Stimulated activated CD4-positive, alpha-beta T cell treated with anti-CD3 and anti-CD28 coated beads, TNF-alpha, amount 100 ng/mL, for 4 hours (primary cell): ENCODE measurements at places on chromosomes 7 and 10.
A peak's percentile ranks its signal among the peaks of the same experiment; 100 is the strongest.

GRCh38 chr10:15433850-15434537, 62.9 kb upstream of the FAM171A1 start:
- no peak for DNase-seq

DNA sequence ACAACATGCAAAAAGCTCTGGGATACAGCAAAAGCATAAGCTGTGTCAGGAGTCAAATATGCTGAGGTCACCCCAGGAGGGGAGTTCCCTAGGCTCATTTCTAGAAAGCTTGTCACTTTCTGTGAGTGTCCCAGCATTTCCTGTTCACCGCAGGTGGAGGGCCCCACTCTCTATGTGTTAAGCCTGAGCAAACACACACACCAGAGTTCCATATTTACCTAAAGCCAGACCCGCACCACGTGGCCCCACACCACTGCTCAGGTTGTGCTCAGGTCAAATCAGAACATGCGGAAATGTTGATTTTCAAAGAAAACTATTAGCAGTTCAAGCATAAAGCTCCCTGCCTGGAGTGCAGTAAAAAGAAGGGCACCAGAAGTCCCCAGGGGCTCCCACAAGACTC, 259.6 kb upstream of the PPP2R2D start:
- no peak for DNase-seq

DNA sequence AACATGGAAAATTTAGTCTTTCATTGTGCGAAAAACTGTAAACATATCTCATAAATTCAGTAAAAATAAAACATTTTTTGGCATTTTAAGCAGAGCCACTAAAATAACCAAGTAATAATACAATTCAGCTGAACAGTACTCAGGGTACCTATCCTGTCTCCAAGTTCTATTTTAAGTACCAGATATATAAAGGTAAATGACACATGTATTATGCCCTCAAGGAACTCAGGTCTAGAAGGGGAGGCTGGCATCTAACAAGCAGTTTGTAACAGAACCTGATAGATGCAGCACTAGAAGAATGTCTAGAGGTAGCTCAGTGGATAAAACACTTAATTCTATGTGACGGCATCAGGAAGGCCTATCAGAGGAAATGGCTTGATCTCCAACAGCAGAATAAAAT, 112.2 kb downstream of the CRPPA start:
- DNase-seq = no peak

- DNase-seq = no peak
These were observed 74.6 kb downstream of the PAXIP1 start for GRCh38 chr7:154928136-154929005.

GRCh38 chr7:93298671-93299070, 66.5 kb downstream of the VPS50 start:
- no peak for DNase-seq

DNA sequence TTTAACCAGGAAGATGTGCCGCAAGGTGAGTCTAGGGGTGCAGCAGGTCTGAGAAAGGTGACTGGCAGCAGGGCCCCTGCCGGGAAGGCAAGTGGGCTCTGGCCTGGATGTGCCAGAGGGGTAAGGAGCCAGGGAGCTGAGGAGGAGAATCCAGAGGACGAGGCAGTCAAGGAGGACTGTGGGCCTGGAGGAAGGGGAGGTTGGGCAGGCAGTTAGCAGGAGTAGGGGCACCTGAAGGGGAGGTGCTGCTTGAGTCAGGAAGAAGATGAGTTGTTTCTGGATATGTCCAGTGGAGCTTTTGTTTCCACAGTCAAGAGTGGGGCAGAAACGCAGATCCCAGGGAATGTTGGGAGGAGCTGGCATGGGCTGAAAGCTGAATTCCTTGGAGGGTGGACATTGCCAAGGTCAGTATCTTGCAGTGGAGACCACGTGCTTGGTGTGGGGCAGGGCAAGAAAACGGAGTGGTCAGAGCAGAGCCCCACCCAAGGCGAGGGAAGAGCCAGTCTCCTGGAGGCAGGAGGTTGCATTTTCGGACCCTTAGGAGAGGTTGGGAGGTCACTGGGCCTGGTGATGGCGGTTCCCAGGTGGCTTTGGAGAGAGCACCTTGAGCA, 34.0 kb downstream of the MINDY4 start:
- DNase-seq = no peak

- DNase-seq = no peak
These were observed 2.1 kb downstream of the ST8SIA6 start for GRCh38 chr10:17452060-17452841.

DNA sequence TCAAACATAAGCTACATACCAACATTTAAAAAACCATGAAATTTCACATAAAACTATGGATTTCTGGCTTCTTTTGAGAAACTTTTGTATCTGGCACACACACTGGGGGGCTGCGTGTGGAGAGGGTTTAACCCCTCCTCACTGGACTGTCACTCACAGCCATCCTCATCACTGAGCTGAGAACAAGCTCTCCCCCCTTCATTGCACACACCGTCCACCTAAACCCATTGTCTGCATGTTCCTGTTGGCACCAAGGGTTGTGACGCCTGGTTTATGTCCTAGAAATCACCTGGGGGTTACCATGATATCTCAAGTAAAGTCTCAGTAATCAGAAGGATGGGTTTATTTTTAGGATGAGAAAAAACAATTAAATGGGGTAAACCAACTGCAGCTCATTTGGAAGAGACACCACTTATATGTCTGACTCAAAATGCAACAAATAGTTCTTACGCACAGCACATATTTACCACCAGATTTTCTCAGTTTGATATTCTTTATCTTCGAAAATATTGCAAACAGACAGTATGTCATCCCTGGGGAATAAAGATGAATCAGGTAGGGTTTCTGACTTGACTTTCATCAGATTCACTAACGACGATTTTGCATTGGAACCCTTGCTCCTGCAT, 218.5 kb upstream of the KLF6 start:
- DNase-seq = no peak

DNA sequence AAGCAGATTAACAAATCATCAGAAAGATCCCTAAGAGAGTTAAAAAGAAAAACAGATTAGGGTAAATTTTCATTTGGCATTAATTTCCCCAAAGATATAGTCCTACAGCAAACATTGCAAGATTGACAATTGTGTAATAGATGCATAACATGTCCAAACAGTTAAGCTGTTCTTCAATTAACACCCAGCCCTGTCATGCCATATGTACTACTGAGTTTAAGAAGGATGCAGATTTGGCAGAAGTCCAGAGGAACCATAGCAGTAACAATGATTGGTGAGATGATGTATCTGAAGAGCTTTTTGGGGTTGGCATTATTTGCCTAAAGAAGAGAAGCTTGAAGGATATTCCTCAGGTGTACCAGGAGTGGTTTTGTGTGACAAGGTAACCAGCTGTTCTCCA, 287.6 kb downstream of the LRMDA start:
- no peak for DNase-seq

GRCh38 chr7:51029131-51029530, 246.4 kb upstream of the GRB10 start:
- DNase-seq = no peak

- DNase-seq = no peak
These were observed 31.7 kb upstream of the MCU start for GRCh38 chr10:72660220-72660619.

GRCh38 chr7:30965372-30965771, 1.6 kb downstream of the GHRHR start:
- no peak for DNase-seq

DNA sequence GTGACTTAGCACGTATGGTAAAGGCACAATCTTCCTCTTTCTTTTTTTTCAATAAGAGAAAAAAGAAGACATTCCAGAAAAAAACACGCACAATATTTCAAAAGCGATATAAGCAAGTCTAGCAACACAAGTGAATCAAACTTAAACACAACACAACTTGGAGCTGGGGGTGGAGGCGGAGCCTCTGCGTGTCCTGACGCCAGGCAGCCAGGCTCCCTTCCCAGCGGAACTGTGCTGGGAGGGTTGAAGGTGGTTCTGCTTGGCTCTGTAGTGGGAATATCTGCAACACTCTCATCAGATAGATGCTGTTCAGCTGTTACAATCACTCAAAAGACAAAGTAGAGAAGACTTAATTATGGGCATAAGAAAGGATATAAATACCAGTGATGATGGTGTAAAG, 211.4 kb downstream of the WDR37 start:
- DNase-seq = no peak

- DNase-seq = no peak
These were observed 119.7 kb downstream of the FAM53B start for GRCh38 chr10:124624466-124624865.

- DNase-seq = no peak
These were observed 15.4 kb upstream of the HIBADH start for GRCh38 chr7:27677912-27678612.

GRCh38 chr7:139360948-139361307, 1.2 kb downstream of the LUC7L2 start:
- no peak for DNase-seq

- DNase-seq = no peak
These were observed 82.6 kb downstream of the CUBN start for GRCh38 chr10:17046989-17047388.

DNA sequence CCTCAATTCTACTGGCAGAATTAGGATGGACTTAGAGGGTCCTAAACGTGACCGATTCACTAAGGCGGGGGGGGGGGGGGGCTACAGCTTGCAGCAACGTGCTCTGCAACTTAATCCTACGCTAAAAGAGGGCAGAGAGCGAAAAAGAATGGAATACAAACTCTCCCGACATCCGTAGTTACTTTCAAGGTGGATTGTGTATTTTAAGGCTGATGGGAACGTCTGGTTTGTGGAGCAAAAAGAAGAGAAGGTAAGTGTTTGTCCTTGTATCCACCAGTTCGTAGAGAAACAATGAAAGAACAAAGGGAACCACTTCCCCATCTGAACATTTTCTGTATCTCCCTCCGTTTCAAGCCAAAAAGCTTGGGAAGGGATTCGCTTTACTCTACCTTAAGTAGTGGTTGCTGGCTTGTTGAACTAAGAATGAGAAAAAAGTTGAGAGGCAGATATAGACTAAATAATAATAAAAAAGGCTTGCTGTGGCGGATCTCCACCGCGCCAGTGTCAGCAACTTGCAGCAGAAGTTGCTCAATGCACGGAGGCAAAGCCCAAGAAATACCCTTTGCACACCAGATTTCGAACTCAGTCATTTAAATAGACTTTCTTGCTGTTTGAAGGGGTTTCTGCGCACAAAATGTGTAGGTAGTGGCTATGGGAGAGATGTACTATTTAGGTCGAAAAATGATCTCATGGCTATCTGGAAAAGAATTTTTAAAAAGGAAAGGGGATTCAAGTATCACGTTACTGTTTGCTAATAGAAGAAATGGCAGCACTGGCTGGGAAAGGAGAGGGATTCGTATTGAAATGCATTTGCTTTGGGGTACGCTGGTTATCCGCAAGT, 736 bp downstream of the SKIDA1 start:
- no peak for DNase-seq

- DNase-seq = no peak
These were observed 163.1 kb downstream of the ADK start for GRCh38 chr10:74314166-74314565.

- DNase-seq = no peak
These were observed 16.0 kb downstream of the DGKB start for GRCh38 chr7:14886533-14886932.

DNA sequence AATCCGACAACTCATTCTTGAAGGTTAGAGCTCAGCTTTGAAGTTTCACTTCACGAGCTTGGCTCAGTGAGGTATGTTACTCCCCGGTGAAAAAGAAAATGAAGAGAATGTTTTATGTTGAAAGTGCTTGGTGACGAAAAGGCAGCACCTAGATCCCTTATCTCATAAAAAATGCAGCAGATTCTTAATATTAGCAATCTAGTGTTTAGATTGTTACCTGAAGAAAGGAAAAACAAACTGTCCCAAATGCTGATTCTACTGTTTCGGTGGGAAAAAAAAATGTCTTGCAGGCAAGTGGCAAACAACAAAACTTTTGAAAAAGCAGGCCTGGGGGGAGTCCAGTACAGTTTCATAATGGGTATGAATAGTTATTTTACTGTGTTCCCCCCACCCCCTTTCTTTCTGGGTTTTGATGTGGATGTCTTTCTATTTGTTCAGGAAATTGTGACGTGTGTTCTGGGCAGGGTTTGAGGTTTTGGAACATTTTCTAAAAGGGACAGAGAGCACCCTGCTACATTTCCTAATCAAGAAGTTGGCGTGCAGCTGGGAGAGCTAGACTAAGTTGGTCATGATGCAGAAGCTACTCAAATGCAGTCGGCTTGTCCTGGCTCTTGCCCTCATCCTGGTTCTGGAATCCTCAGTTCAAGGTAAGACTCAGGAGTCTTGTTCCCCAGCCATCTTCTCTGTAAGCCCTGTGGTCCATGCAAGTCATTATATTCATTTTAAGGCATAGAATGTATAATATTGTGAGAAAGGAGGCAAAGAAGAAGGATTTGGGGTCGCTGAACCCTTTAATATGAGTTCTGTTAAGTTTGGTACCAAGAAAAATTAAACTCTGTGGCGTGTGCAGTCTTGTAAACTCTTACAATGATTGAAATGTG, at the start of gene SRGN:
Gene SRGN (plus strand): TSS at position 514 of the 881 bp plus-strand sequence. CDS start 55 bp downstream, at position 569.
- peak; percentile 53 for DNase-seq

- DNase-seq = no peak
These were observed 38.3 kb downstream of the ARL4A start for GRCh38 chr7:12725575-12726316.

DNA sequence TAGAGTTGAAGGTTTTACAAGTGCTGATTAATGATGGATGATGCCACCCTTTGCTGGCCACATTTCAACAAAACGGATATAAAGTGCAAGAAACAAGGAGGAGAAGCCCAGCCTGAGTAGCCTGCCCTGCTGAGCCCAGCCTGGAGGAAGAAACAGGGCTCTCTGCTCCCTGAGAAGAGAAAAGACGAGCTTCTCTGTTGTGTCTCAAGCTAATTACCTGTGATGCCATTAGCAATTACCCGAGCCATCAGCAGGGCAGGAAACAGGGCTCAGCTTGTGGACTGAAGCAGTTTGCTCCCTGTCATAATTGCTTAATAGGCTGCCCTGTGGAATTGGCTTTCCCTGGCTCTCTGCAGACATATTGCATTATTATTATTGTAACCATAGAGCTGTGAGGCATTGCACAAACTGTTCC, 709.3 kb upstream of the AUTS2 start:
- no peak for DNase-seq

- DNase-seq = no peak
These were observed 3.9 kb upstream of the FAM13C start for GRCh38 chr10:59366290-59366689.

DNA sequence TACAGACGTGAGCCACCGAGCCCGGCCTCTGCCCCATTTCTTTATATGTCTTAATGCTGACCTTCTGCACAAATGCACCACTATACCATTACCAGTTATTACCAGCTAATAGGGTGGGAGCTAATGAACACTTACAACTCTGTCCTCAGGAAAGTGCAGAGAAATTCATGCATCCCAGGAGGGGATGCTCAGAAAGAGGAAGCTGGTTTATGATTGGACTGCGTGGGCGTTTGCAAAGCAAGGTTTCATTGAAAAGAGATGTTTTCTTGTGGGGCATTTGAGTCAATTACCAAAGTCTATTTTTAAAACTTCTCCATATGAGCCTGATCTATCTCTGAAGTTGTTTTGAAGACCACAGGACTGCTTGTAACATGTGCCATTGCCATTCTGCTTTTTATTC, 417.7 kb upstream of the CELF2 start:
- DNase-seq = no peak

GRCh38 chr7:92417913-92418312, 29.4 kb upstream of the GATAD1 start:
- no peak for DNase-seq
